Calu3 (cell line): ENCODE measurements at places on chromosomes 5 and 9. TPM values are rescaled to one million over a fixed set of nuclear protein-coding genes. Genes with fewer than 3 reads are reported as not detected.

TMEM174 gene
- not detected in 2 replicates for total RNA-seq

CD74 gene
- total RNA-seq = 773 and 1,091 TPM in 2 replicates

TAF11L10 gene
- total RNA-seq = not detected in 2 replicates

DMGDH gene
- 1.1 and 1.3 TPM in 2 replicates for total RNA-seq

PPP2CA gene
- 242 and 260 TPM in 2 replicates for total RNA-seq

AOPEP gene
- 89.5 and 90.2 TPM in 2 replicates for total RNA-seq

PRR16 gene
- 1.5 and 2.9 TPM in 2 replicates for total RNA-seq

SMIM32 gene
- 0.37 and 0.42 TPM in 2 replicates for total RNA-seq

LAMC3 gene
- not detected in 2 replicates for total RNA-seq

MCIDAS gene
- total RNA-seq = 4.4 and 4.9 TPM in 2 replicates

REEP5 gene
- total RNA-seq = 123 and 130 TPM in 2 replicates

FAM221B gene
- not detected in 2 replicates for total RNA-seq

SLC6A7 gene
- total RNA-seq = not detected in 2 replicates

HAPLN1 gene
- not detected in 2 replicates for total RNA-seq

SPINK6 gene
- not detected in 2 replicates for total RNA-seq

PSAT1 gene
- total RNA-seq = 56.0 and 69.5 TPM in 2 replicates

SLC34A3 gene
- 0.26 and 0.34 TPM in 2 replicates for total RNA-seq

TEX53 gene
- total RNA-seq = not detected in 2 replicates

TMEM215 gene
- not detected in 2 replicates for total RNA-seq

SIT1 gene
- total RNA-seq = not detected in 2 replicates

TCERG1 gene
- 122 and 133 TPM in 2 replicates for total RNA-seq

MACIR gene
- total RNA-seq = 24.5 and 25.2 TPM in 2 replicates

IFNK gene
- total RNA-seq = not detected in 2 replicates

TAS2R1 gene
- total RNA-seq = not detected in 2 replicates

MTAP gene
- total RNA-seq = 139 and 177 TPM in 2 replicates

BHMT2 gene
- total RNA-seq = not detected in 2 replicates

DDX4 gene
- not detected in 2 replicates for total RNA-seq

PTPRD gene
- 0.37 and 1.8 TPM in 2 replicates for total RNA-seq

SLC46A2 gene
- not detected in 2 replicates for total RNA-seq

BTNL9 gene
- 5.0 and 5.8 TPM in 2 replicates for total RNA-seq

LHX3 gene
- total RNA-seq = not detected in 2 replicates

TERT gene
- 2.1 and 2.3 TPM in 2 replicates for total RNA-seq
